Activated CD4-positive, alpha-beta T cell treated with anti-CD3 and anti-CD28 coated beads, Interleukin-2, amount 10 ng/mL, durations not matched to agents 7 days and 5 days (primary cell): ENCODE measurements at places on chromosomes 7 and 10.

DNA sequence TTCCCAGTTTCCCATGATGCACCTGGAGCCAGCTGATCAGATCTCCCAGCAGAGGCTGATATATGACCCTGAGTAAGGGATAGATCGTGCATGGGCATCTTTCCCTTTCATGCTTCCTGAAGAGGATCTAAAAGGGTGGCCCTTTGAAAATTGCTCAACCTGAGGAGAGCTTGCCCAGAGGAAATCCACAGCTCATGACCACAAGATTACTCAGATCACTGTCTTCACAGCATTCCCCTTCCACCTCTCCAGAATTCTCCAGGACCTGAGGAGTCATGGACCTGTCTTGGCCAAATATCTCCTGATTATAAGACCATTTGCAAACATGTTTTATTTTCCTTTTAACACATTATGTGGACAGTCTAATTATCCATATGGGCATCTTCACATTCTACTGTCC, 328.1 kb downstream of the LHFPL3 start:
- no peak for DNase-seq

DNA sequence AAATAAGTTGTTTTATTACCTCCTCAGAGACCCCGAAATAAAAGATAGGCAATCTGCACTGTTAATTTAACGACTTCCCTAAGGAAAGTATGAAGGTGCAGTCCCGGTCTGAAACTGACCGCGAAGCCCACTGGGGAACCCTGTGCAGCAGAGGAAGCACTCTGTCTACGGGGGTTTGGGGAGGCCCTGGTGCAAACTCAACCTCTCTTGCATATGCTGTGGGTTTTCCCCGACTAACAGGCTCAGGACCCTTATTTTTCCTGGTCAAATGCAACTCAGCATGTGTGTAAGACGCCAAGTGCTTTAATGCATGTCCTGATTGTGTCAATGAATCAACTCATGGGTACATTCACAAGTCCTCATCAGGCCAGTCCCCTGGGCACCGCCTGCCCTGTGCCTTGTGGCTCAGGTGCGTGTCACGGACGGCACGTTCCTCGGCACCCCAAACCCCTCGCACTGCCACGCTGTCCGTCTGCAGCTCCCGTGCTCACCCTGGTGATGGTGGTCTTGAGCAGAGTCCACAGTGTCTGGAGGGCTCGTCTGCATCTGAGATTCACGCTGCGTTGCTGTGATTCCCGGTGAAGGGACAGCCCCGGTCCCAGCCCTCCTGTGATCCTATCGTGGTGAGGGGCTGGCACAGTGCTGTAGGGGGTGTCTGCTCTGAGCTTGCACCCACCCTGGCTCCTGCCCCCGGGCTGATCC, 33.8 kb downstream of the JAKMIP3 start:
- DNase-seq: no peak

- no peak for DNase-seq
Observed at GRCh38 chr7:146216396-146217041, 99.9 kb downstream of the CNTNAP2 start.

- no peak for DNase-seq
Observed at GRCh38 chr7:13984831-13985685, 4.4 kb downstream of the ETV1 start.

DNA sequence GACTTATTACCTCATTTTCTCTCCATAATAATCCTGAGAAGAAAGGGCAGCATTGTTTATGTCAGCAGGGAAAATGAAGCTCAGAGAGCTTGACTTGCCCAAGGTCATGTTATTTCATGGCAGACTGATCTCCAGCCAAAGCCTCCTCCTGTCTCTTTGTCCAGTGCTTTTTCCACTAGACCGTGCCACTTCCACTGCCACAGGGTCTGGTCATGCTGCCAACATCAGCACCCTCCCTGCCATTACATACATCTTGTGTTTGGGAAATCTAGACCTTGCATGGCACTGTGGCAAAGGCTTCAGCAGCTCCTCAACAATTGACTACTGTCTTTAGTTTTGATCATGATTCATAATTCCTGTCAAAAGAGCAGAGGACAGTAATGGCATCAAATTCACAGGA, 25.1 kb downstream of the NRCAM start:
- DNase-seq: no peak

- DNase-seq: peak; percentile 7
Observed at GRCh38 chr7:93921607-93922566, at the start of gene GNG11. GNG11 (plus strand) TSS chr7:93921735; CDS start chr7:93922138, 403 bp downstream.

DNA sequence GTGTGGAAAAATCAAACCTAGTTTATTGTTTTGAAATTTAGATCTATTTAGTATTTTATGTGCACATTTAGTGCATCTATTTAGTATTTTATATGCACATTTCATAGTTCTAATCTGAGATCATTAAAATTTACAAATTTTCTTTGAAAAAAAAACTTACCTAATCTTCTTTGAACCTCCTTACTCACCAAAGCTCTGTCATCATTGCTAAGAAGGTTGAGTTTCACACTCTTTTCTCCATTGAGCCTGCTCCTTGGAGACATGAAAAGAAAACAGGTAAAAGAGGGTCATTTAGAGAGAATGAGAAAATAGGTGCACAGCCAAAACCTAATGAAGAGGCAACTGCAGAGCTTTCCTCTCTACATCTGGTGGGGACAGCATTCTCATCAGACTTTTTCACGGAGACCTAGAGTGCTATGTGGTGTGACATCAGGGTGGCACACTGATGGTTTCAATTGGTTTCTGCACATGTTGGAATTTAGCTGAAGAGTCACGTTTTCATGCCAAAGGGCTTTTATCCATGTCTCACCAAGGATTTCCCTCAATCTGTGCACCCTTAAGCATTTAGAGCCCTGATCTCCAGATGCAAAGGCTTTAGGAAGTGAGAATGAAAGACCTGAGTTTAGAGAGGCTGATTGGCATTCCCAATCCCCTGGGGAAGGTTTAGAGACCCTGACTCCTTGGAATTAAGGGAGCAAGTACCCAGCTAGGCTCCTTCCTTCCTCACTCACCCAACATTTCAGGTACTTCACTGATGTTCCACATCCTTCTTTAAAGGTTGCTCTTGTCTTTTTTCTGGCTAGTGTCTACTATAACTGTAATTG, 89.2 kb upstream of the CAPZA2 start:
- no peak for DNase-seq

DNA sequence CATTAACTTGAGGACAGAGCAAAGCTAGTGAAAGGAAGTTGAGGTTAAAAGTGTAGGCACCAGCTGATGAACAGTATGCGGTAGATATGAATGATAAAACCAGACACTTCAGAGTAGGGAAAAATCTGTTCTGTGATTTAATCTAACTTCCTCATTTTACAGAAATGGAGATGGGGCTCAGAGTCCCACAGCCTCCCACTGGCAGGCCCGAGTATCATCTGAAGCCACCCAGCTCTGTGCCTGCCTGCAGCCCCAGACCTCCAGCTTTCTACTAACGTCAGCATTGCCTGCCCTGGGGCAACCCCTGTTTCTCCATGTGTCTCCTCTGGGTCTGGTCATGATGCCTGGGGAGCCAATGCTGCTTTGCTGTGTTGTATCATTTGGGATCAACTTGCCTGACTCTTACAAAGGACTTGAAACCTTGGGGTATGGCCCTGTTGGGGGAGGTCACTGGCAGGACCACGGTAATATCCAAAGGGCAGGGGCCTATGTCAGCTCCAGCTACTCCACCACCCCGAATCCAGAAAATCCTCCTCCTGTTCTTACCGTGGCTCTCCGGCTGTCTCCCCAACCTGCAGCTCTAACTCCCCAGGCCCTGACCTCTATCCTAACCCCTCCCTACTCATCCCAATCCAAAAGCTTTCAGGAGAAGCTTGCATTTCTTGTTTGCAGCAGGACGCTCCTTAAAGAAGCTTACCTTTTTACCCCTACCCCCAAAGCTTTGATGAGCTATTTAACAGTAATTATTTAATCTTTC, 56.2 kb upstream of the NPY start:
- peak; percentile 11 for DNase-seq

DNA sequence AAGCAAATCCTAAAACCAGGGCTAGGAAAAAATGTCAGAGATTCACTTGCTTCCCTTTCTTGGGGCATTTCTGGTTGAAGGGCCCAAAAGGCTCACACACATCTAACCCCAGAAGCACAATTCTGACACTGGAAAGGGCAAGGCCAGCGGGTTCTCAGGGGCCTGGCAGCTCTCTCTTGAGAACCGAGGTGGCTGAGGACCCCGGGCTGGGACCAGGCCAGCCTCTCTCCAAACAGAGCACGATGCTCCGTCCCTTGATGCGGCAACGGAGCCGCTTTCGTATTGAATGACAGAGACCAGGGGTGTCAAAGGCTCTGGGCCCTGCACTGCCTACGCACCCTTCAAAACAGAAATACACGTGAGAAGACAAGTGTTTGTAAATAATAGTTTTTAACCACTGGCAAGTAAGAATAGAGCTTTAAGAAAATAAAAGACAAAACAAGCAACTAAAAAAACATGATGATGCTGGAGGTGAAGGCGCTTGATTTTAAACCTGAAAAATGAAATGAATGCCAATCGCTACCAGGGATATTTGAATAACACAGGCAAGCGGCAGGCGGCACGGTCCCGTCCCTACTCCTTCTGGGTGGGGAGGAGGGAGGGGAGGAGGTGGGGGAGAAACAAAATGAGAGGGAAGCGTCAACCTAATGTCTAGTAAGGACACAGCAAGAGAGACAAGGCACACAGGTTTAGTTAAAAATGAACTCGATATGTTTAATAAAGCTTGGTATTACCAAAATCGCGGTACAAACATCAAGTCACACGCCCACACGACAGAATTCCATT, 68.0 kb downstream of the SLC29A4 start:
- DNase-seq: no peak

GRCh38 chr7:118648002-118648401, 423.5 kb downstream of the ANKRD7 start:
- no peak for DNase-seq

- no peak for DNase-seq
Observed at GRCh38 chr7:76047305-76047810, 442 bp downstream of the STYXL1 start.

DNA sequence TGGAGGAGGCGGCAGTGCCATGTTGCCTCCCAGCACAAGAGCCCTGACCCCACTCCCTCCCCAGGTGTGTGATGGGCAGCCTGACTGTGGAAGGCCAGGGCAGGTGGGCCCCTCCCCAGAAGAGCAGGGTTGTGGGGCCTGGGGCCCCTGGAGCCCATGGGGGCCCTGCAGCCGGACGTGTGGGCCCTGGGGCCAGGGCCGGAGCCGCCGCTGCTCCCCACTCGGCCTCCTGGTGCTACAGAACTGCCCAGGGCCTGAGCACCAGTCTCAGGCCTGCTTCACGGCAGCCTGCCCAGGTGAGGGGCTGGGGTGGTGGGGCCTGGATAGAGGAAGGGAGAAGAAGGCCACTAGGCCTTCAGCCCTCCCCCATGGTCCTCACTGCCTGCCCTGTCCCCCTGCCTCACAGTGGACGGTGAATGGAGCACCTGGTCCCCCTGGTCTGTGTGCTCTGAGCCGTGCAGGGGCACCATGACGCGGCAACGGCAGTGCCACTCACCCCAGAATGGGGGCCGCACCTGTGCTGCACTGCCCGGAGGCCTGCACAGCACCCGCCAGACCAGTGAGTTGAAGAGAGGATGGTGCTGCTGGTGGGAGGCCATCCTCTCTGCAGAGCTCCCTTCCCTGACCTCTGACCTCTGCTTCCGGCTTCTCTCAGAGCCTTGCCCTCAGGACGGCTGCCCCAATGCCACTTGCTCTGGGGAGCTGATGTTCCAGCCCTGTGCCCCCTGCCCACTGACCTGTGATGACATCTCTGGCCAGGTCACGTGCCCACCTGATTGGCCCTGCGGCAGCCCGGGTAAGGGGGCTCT, 18.2 kb upstream of the ZNF467 start:
- no peak for DNase-seq

GRCh38 chr7:95511716-95512260, 26.0 kb downstream of the ASB4 start:
- peak; percentile 66 for DNase-seq

- DNase-seq: no peak
Observed at GRCh38 chr10:50501924-50502452, 121.8 kb downstream of the SGMS1 start.

DNA sequence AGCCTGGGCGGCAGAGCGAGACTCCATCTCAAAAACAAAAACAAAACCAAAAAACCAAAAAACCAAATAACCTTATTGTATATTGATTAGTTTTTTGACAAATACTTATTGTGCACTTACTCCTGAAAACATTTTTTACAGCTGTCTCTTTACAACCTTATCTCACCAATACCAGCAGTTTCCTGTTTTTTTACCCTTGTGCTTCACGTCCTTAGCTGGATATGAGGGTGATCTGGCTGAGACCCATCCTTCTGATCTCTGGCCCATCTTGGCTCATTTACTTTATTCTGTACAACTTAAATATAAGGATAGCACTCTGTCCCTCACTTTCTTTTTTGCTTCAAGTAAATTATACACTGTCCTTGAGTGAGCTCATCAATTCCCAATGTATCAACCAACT, 104.6 kb upstream of the DNAJB12 start:
- no peak for DNase-seq

GRCh38 chr7:149872419-149873073, 1.2 kb upstream of the ATP6V0E2 start:
- DNase-seq: no peak

GRCh38 chr10:71527135-71527534, 130.4 kb downstream of the CDH23 start:
- no peak for DNase-seq

DNA sequence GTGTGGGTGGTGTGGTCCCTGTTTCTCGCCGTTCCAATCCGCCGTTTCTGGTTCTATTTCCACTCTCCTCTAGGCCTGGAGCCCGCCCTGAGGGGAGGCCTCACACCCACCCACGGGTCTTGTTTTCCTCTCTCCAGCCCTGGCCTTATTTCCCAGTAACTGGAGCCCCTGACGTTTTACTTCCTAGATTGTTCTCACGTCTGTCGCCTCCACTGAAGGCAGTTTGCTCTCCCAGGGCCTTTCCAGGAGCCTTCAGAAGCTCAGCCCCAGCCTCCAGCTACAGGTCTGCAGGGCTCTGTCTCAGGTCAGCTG, 30.6 kb downstream of the CFAP46 start:
- no peak for DNase-seq

DNA sequence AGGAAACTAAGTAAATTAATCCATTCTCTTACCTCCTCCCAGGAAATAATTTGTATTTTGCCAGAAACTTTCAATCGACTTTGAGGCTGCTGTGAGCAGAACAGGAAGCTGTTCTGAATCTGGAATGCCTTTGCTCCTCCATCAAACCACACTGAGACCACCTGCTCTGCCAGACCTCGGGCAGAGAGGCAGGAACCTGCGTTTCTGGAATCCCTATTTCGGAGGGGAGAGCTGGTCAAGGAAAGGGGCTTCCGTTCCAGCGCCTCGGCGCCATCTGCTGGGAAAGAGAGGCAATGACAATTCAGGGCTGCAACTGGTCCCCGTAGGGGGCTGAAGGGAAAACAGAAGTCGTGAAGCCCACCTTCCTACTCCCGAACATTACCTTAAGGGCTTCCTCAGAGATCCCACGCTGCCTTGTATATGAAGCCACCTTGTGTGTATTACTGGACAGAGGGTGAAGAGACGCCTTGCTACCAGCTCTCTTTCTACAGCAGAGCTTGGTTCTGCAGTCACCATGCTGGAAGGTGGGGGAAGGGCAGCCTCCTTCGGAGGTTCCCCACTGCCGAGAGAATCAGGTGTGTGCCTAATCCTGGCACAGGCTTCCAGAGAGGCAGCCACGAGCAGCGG, 31.2 kb downstream of the ZNF467 start:
- peak; percentile 62 for DNase-seq
